Epithelial cell of prostate (primary cell): ENCODE measurements at places on chromosomes 11 and 22.

- no peak for DNase-seq
Observed at GRCh38 chr11:95984072-95984471, 60.2 kb upstream of the MTMR2 start.

GRCh38 chr11:60942219-60942618 lies 9.8 kb downstream of the SLC15A3 start:
- no peak for DNase-seq

GRCh38 chr22:50504369-50505211 lies 2.9 kb downstream of the LMF2 start:
- DNase-seq, result no peak

DNA sequence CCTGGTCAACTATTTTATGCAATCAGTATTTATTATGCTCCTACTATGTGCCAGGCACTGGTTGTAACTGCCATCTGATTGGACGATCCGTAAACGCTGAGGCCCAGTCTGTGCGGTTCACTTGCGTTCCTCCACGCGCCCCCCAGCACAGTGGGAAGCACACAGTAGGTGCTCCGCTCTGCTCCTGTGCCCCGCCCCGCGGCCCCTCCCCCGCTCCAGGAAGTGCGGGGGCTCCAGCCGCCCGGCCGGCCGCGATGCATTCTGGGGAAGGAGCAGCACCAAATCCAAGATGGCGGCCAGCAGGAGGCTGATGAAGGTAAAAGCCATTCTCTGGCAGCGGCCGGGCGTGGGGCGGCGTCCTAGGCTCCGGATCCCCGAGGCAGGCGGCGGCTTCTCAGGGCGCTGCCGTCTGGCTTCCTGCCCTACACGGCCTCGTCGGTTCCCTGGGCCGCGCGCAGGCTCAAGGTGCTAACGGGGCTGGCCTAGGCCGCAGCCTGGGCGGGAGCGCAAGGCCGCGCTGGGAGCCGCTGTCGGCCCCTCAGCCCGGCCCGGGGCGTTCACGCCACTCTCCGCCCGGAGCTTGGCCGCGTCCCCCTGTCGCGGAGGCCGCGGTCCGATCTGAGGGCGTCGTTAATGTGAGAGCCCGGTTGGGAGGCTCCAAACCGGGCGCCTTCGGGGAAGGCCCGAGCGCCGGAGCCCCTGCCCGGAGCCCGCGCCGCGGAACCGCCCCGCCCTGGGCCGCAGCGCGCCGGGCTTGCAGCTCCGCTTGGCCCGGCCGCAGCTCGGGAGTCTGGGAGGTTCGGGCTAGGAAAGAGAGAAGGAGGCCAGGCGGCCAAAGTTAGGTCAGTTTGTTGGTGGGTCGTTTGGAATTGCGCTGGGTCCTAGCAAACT lies at the start of gene UBE2L3:
TSS of gene UBE2L3 (plus strand) at position 259 of the 891 bp plus-strand sequence. CDS start at position 290, 31 bp downstream.
- no peak for DNase-seq

- peak; percentile 3 for DNase-seq
Observed at GRCh38 chr11:16155448-16155847, 200.9 kb downstream of the SOX6 start.

- no peak for DNase-seq
Observed at GRCh38 chr11:60838132-60838531, 3.8 kb upstream of the CCDC86 start.

DNA sequence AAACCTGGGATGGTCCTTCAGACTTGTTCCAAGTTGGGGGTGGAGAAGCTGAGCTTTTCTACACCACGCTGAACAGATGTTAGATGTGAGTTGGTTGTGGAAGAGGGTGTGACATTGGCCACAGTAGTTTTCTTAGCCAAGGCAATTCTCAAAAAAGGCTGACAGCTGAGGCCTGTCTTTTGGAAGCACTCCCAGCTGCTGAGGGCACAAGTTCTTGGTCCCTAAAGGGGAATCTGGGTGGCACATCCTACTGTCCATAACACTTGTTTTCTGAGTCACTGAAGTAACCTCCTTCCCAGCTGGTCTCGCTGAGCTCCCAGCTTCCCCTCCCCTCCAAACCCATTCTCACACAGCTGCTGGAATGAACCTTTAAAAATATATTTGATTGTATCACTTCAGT lies 375.7 kb upstream of the KIRREL3 start:
- no peak for DNase-seq

DNA sequence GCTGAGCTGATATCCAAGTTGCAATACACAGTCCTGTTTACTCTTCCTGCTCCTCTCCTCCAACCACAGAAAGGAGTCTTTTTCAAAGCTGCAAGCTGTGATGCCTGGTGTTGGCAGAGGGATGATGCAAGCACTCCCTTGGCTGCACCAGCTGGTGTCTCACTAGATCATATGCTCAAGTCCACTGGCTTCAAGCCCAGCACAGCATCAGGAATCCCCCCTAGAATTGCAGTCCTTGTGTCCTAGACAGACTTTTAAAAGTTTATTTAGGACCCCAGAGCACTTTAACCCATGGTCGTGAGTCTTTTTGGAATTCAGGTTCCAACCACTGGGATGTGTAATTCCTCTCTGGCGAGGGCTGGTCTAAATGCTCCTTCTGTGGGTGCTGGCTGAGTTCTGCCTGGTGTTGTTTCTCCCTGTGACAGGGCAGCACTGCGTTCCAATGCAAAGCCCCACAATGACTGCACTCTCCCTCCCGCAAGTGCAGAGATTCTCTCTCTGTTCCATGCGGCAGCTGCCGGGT lies 1.9 kb upstream of the HEPN1 start:
- DNase-seq, result no peak

DNA sequence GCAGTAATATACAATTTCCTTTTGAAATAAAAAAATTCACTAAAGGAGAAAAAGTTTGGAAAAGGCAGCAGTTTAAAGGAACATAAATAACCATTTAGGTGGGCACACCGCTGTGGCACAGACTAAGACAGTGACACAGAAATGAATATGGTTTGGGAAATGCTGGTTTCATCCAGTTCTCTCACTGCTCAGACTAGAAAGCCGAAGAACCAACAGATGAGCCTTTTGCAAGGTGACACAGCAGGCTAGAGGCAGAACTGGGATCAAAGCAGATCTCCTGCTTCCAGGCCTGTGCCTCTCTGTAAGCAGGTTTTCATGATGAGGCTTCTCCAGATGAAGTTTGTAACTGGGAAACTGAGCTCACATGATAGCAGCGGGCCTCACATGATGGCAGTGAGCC lies 380.0 kb upstream of the NARS2 start:
- no peak for DNase-seq

DNA sequence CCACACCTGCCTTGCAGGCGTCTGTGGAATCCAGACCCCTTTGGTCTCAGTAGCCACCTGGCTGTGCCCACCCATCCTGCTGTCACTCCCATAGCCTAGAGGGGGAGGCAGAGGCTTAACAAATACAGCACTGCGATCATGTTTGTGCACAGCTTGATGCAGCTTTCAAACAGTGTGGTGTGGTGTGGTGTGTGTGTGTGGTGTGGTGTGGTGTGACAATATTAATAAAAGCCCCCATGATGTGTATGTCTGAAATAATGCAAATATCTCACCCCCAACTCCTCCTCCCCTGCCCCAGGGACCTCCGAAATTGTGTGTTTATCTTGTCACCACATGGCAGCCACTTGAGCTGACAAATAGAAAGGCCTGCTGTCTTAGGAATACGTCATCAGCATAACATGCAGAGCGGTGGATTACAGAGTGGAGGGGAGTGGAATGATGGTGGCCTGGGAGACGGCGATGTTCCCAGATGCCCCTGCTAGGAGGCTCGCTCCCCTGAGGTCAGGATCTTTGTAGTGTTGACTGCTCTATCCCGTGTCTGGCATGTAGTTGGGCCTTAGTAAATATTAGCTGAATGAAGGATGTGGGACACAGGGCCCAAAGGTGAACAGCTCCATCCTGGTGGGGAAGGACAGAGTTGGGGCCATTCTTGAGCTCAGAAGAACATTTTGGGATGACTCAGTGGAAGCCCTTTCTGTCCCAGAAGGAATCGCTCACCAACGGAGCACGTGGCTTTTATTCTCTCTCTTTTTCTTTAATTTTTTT lies 2.8 kb downstream of the PDXP start:
- no peak for DNase-seq

DNA sequence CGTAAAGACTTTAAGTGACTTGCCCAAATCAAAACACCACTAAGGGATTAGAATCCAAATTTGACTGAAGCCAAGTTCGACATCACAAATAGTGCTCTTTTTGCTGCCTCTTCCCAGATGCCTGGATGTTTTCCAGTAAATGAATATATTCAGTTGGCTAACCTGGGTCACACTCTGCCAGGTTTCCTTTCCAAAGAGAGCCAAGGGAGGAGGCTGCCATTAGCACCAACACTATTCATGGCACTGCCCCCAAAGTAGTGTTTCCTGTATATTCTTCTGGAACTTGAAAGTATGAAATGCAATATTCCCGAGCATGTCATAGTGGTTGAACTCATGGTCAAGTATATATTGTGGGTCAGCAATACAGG lies 219.3 kb upstream of the UBASH3B start:
- no peak for DNase-seq

DNA sequence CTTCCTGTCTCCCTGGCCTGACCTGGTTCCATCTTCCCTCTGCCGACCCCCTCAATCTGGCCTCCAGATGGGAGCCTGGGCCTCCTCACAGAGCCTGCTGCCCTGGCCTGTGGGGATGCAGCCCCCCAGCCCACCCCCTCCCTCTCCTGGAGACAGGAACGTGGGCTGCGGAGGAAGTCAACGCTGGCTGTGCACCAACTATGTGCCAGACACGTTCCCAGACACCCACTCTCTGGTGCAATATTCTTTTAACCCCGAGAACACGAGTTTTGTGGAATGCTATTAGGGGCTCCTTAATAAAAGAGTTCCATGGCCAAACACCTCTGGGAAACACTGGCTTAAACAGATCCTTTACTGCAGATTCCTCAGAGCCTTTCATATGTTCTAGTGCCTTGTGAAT lies 15.9 kb downstream of the WNT11 start:
- DNase-seq, result no peak

DNA sequence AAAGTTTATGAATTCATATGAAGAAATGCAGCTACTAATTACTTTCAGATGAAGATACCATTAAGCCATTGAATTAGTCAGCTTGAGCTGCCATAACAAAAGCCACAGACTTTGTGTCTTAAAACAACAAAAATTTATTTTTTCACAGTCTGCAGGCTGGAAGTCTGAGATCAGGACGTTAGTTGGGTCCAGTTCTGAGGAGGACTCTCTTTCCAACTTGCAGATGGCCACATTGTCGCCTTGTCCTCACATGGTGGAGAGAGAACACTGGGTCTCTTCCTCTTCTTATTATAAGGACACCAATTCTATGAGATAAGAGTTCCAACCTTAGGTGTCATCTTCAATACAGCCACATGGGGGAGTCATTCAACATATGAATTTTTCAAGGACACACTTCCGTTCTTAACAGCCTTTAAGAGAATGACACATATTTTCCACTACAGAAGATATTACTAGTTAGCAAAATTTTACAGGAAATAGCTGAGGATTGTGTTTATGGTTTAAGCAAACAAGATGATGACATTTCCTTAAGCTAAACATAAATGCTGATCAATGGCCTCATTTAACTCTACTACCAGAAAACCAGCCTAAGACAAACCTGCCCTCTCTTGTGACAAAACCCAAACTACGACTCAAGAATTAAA lies 56.0 kb downstream of the DCUN1D5 start:
- peak; percentile 39 for DNase-seq

DNA sequence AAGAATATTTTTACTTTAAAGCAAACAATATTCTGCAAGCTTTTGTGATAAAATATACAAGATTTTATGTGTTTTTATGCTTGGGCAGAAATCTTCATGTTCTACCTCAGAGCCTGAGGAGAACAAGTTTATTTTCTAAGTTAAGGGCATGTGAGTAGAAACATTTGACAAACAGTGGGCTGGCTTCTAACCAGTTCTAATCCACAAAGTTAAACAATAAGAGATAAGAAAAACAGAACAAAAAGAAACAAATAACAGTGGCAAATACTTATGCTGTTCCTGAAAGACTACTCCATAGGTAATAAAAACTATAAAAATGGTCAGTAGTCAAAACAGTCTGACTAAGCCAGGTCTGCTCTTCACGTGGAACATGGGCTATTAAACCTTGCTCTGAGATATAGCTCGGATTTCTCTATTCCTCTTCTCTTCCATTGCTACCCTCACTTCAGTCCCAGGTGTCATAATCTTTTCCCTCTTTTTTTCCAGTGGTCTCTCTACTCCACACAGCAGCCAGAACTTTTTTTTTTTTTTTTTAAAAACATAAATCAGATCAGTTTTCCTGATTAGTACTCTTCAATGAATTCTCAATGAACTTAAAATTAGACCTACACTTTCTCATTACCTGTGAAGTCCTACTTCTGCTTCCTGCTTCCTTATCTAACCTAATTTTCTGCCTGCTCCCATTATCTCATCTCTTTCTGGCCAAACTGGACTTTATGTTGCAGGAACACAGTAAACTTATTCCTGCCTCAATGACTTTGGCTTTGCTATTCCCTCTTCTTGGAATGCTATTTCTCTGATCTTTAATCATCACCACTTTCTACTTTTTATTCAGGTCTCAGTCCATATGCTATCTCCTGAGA lies 671.1 kb upstream of the CCDC90B start:
- DNase-seq, result no peak

- no peak for DNase-seq
Observed at GRCh38 chr22:33023153-33023827, 34.9 kb downstream of the SYN3 start.

DNA sequence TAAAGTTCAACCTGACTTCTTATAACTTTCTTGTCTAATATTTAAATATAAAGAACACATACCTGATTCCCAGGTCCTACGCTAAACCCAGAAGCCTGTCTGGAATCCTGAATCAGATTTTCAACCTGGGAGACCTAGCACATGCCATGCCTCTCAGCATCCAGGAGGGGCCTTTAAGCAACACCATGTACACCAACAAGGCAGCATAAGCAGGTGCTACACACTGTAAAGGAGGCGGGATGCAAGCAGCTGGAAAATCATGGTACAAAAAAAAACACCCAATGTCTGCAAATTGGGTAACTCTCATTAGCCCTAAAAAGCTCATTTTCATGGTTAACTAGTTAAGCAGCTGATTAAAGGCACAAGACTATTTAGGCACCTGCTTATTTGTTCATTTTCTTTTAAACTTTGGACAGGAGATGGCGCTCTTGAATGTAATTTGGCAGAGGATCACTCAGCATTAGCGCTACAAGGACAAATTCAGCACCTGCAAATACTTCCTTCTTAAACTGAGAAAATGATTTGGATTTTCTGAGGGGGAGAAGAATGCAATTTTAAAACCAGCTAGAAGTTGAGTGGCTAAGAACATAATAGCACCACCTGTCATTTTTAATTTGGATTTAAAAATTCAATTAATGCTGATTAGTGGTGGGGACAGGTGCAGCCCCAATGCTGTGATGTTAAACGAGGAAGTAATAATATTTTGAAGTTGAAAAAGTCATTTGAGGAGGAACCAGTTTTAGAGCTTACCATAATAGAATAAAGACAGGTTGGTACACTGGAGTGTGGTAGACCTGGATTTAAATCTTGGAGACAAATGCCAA lies 104.0 kb downstream of the FAR1 start:
- DNase-seq, result peak; percentile 37

GRCh38 chr11:33703788-33704187 lies 3.2 kb upstream of the C11orf91 start:
- DNase-seq, result no peak
